ENCODE measurements at places on chromosomes 1 and 21.

GRCh38 chr1:211036381-211037060 is 97.4 kb downstream of the KCNH1 start:
- DNase-seq, result no peak

- no peak for DNase-seq
Observed at GRCh38 chr1:111535256-111536191, 32.1 kb upstream of the ADORA3 start.

- no peak for DNase-seq
Observed at GRCh38 chr21:41630249-41630648, 122.3 kb upstream of the TMPRSS2 start.

DNA sequence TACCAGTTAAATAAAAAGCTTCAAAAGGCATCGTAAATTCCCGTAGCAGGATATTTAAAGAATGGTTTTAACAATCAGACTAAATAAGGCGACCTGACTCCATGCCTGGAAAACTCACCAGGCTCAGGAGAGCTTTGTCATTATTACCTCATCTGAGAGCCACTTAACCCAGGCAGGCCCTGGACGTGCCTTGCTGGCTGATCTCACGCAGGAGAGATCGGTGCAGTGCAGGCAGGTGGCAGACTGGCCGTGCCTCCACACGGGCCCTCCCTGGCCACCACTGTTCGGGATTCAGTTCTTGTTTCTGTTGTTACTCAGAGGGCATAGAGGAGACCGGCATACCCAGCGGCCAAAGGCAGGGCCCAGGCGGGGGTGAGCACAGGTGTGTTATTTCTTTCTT is 6.4 kb downstream of the MT1HL1 start:
- no peak for DNase-seq

- peak; percentile 50 for DNase-seq
Observed at GRCh38 chr1:167491586-167492461, 26.5 kb downstream of the CD247 start.

DNA sequence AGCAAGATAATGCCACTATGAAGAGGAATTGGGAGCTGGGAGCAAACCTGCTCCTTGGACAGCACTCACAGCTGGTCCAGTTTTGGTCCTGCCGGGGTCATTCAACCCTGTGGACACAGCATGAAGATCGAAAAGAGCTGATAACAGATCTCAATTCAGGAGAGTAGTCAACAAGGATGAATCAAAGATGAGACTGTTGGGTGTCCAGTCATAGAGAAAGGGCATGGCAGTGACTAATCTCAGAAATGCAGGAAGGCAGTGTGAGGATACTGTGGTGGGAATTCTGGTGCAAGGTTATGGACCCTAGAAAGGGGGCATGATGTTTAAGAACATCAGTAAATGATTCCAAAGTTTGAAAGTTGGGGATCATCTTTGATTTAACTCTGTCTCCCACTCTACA is 261.4 kb upstream of the ZP4 start:
- no peak for DNase-seq

- DNase-seq, result no peak
Observed at GRCh38 chr1:194014014-194014413, 827.6 kb upstream of the B3GALT2 start.

DNA sequence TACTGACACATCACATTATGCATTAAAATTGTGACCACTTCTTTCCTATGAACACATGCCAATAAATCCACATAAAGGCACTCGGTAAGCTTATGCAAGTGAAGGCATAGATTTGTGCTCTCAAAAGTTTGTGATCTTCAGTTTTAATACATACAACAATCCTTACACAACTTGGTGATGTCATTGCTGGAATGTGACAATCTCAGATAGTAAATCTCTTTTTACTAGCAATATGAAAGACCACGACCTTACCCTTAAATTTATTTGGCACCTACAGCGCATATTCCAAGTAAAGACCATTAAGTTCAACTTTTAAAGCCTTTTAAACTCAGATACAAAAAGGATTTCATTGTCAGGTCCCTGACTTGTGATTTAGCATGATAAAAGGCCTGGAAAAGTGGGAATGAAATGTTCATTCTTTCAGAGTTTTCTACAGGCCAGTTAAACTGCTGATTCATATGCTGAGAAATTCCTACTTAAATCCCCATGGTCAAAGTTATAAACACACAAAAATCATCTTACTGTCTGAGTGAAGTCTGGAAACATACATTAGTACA is 157.4 kb downstream of the SIPA1L2 start:
- DNase-seq, result no peak

- DNase-seq, result no peak
Observed at GRCh38 chr21:20311234-20311787, 686.9 kb upstream of the NCAM2 start.

DNA sequence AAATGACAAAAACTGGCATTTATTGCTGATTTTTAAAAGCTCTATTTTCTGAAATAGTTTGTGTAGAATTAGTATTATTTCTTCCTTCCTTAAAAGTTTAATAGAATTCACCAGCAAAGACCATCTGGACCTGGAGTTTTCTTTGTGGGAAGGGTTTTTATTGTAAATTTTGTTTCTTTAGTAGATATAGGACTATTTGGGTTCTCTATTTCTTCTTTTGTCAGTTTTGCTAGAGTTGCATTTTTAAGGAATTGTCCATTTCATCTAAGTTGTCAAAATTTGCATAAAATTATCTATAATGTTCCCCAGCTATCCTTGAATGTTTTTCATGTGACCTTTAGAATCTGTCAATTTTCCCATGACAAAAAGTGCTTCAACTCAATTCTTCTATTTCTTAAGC is 28.8 kb upstream of the LRP8 start:
- DNase-seq, result no peak

DNA sequence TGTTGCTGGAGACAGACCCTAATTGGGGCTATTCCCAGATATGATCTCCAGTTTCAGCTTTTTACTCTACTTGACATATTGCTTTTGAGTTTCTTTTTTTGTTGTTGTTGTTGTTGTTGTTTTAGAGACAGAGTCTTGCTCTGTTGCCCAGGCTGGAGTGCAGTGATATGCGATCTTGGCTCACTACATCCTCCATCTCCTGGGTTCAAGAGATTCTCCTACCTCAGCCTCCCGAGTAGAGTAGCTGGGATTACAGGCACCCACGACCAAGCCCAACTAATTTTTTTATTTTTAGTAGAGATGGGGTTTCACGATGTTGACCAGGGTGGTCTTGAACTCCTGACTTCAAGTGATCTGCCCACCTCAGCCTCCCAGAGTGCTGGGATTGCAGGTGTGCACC is 1.3 kb upstream of the SRP9 start:
- DNase-seq, result no peak

GRCh38 chr1:231878737-231879136 is 252.1 kb downstream of the DISC1 start:
- no peak for DNase-seq

GRCh38 chr1:87336623-87337067 is 8.0 kb downstream of the LMO4 start:
- no peak for DNase-seq

- DNase-seq, result no peak
Observed at GRCh38 chr1:23798662-23799142, 1.9 kb downstream of the GALE start.

DNA sequence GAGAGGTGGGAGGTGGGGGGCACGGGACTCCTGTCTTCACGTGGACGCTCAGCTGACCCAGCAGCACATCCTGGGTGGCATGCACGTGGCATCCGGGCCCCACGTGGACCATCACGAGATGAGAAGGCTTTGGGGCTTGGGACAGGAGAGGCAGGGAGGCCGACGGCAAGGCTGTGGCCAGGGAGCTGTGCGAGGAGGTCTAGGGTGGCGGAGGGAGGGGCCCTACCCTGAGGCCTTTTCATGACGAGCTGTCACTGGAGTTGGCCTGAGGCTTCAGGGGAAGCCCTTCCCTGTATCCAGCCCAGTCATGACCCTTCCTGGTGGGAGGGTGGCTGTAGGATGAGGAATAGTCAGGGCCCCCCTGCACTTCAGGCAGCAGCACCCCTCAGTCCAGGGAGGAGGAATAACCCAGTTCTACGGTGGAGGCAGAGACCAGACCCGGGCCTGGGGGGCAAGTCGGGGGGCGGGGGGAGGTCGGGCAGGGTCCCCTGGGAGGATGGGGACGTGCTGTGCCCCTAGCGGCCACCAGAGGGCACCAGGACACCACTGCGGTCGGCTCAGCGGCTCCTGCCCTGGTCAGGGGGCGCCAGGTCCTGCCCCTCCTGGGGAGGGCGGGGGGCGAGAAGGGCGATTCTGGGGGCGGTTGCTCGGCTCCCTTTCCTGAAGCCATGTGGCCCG is 2.0 kb upstream of the PERM1 start:
- peak; percentile 63 for DNase-seq

- DNase-seq, result no peak
Observed at GRCh38 chr1:174726167-174726879, 273.4 kb upstream of the CACYBP start.

DNA sequence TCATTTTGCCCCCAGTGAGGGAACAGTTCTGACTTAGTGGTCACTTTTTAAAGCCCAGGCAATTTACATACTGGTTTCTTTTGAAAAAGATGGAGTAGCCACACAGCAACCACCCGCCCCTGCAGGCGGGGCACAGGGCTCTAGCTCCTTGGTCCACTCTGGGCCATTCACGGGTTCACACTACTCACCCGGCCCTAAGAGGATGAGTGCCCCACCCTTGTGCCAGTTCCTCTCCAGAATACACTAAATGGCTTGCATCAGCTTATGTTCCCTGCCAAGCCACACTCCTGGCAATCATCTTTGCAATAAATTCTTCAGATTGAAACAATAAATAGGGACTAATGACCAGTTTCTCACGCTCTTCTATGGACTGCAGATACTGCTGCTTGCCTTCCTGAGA is 15.7 kb upstream of the ATP13A2 start:
- no peak for DNase-seq

- DNase-seq, result no peak
Observed at GRCh38 chr1:170204121-170204520, 58.4 kb downstream of the NTMT2 start.

GRCh38 chr1:109849655-109850054 is 61.0 kb upstream of the CSF1 start:
- DNase-seq, result no peak

GRCh38 chr1:180563026-180563827 is 4.5 kb downstream of the OVAAL start:
- DNase-seq, result no peak
